NCI-H1694 (cell line): ENCODE measurements at places on chromosomes 3 and 15.
A peak's percentile ranks its signal among the peaks of the same experiment; 100 is the strongest.

DNA sequence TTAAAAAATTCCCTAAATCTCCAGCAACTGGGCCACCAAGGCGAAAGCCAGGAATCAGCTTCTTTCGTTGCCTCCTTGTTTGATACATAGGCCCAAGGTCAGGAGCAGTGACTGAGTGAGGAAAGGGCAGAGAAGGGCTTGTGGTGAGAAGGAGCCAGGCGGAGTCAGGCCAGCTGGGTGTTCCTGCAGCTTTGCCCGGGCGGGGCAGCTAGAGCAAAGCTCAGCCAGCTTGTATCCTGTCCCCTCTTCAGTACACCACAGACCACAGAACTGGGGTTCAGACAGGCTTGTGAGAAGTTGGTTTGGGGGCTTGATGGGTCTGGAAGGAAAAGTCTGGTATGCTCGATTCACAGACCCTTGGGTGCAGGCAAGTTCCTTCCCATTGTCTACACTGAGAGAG, 52.6 kb downstream of the CCK start:
- no peak for DNase-seq

DNA sequence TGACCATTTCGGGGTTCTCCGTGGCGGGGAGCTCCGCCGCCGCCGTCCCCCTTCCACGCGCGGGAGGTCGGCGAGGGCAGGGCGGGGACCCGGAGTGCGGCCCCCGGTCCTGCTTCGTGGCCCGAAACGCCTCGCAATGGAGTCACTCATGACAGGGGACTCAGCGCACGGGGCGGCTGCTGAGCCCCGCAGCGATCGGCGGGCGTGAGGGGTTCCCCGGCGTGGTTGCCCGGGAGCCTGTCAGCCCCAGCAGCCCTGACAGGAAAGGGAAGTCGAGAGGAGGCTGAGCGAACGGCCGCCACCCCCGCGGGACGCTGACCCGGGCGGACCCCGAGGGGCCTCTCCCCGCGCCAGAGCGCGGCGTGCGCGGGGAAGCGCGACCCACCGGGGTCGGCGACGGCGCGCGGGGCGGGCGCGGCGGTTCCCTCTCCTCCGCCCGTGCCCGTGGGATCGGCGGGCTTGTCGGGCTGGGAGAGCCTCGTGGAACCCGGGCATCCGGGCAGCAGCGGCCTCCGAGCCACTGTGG, 564 bp upstream of the PIGZ start:
- DNase-seq: no peak

GRCh38 chr15:34241376-34242330, 16.8 kb downstream of the EMC4 start:
- peak; percentile 37 for DNase-seq

GRCh38 chr3:71066849-71067261, 516.7 kb downstream of the FOXP1 start:
- DNase-seq: no peak

DNA sequence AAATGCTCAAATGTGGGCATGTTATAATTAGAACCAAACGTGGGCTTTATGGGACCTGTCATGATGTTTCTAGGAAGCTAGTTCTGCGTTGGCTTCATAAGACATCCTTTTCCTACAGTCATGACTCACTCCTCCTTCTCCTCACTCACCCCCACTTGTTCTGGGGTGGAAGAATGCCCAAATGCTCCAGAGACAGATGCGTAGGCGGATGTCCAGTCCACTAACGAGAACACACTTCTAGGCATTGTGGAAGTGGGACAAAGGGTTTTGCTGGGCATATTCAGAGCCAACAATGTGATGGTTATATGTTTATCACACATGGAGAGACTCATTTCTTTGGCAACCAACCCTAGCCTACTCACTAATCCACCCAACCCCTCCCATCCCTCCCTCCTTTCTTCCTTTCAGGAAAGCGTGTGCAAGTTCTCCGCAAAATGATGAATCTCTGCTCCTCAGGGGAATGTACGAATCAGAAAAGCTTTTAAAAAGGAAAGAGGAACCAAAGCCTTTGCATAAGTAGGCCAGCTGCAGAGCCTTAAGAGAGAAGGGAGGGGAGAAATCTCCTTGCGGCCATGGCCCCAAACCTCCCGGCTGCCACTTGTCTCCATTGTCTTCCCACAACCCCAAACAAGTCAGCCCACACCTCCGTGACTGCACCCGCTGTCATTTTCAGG, 123.0 kb upstream of the SPRED1 start:
- DNase-seq: no peak

GRCh38 chr3:23748398-23749110, 57.2 kb upstream of the UBE2E1 start:
- DNase-seq: no peak

DNA sequence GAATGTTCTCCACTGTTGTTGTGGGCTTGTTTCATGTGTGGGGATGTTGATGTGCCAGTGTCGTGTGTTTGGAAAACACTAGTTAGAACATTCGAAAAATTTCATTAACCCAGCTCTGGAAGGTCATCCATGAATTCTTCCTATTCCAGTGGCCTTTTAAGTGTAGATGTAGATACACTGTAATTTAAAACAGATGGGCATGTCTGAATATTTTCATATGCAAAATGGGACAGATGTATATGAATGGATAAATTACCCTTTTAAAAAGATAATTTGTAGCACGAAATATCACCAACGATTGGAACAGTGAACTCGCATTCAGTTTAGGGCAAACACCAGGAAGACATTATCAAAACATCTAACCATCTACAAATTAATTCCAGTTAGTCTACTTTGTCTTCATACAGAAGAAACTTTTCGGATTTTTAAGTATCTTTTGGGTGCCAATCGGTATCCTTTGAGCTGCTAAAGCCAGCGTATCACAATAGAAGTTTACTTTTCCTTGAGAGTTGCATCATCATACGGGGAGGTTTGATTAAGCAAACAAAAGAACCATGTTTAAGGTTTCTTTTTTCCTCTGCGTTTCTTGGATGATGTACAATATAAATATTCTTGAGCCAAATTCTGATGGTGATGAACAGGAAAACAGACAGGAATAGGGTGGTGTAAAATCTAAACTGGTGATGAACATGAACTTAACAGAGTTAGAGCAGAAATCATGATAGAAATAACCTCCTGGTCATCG, 528.1 kb downstream of the FOXP1 start:
- no peak for DNase-seq

- DNase-seq: no peak
Measured at GRCh38 chr3:72957297-72957696, 39.3 kb upstream of the PPP4R2 start.

DNA sequence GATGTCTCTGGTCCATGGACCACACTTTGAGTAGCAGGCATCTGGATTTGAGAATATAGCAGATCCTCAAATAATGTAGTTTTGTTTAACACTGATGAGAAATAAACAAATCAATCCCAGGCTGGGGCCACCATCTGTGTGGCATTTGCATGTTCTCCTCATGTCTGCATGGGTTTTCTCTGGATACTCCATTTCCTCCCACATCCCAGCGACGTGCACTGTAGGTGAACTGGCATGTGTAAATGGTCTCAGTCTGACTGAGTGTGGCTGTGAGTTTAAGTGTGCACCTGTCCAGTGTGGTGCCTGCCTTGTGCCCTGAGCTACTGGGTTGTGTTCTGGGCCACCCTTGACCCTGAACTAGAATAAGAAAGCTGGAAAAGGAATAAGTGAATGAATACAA, 66.3 kb upstream of the NANOGP8 start:
- no peak for DNase-seq

- no peak for DNase-seq
Measured at GRCh38 chr3:174413062-174413912, 445.8 kb upstream of the NAALADL2 start.

- no peak for DNase-seq
Measured at GRCh38 chr3:167066977-167067786, 312.9 kb downstream of the ZBBX start.

DNA sequence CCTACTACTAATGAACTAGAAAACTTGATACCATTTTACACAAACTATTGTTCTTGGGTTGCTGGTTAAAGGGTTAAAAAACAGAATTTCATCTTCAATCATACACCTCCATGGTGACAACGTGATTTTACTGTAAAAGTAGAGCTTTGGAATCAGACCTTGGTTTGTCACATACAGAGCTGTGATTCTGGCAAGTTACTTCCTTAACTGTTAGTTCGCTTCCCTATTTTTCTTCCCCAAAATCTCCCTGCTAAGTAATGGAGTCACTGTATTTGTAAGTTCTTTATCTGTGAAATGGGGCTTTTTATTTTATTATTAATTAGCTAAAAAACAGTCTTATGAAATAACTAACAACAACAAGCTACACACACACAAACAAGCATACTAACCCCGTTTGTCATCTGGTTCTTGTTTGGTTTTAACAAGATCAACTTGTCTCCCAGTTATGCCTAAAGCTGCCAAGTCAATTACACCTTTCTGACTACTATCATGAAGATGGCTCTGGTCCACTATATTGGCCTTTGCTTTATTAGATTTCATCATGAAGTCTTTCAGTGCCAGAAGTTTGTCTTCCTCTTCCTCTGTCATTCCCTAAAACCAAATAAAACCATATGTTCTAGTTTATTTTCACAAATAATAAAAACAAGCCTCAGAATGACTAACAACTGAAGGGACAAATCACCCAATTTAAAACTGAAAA, 38.6 kb downstream of the PIK3R4 start:
- DNase-seq: no peak

DNA sequence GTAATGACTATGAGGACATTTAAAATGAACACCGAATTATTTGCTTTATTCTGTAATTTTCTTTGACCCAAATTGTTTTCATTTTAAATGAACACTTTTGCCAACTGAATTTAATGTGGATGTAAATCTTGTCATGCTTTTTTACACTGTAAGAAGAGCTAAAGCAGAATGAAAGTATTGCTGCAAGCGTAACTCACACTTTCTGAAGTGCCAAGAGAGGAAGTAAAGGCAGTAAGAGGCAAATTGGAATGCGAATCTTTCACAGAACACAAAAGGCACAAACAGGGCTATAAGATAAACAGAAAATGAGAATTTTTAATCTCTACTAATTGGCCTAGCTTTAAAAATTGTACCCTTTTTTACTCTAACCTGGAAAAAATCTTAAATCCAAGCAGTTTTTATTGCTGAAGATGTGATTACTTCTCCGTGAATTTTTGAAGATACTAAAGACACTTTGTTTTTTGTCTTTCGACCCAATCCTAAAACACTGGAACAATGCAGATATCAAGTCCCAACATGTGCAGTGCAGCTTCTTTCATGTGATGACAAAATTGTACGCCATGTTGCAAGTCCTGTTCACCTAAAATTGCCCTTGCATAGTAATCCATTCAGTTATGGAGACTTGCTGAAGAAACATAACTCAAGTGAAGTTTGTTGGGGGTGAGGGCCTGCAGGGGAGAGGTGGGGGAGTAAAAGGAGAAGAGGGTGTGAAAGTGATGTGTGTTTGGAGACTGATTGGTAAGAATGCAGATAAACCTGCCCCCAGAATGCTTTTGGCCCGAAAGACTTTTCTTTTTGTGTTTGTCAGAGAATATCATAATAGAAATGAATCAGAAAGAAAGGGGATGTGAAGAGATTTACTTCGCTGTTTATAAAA, 1.4 kb downstream of the ARID3B start:
- DNase-seq: no peak

DNA sequence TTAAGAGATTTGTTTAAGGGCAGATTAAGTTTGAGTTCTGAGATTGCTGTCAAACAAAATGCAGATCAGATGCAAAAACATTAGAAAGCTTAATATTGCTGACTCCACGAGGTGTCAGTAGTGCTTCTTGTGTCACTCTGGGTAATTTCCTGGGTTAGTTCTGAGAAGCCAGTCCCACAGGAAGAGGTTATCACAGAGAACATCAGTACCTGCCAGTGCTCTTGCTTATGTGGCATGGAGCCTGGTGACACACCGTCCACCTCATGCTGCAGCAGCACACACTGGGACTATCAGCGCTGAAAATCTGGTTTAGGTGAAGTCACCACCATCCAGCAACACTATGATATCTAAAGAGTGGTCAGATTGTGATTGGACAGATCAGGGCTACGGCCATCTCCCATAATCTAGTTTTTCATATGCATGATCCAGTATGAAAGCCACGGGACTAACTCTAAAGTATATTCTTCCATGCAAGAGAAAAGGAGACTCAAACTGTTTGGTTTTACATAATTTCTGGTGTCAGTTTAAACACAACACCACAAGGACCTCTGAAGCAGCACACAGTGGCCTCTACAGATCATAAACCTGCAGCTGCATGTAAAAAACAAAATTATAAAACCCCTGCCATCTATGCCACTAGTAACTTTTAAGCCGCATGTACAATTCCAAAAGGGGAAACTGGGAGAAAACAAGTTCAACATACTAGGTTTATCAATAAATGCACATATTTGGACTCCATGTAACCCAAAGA, 36.1 kb upstream of the MYO5C start:
- peak; percentile 5 for DNase-seq

- no peak for DNase-seq
Measured at GRCh38 chr3:15553749-15554148, 32.2 kb upstream of the COLQ start.

DNA sequence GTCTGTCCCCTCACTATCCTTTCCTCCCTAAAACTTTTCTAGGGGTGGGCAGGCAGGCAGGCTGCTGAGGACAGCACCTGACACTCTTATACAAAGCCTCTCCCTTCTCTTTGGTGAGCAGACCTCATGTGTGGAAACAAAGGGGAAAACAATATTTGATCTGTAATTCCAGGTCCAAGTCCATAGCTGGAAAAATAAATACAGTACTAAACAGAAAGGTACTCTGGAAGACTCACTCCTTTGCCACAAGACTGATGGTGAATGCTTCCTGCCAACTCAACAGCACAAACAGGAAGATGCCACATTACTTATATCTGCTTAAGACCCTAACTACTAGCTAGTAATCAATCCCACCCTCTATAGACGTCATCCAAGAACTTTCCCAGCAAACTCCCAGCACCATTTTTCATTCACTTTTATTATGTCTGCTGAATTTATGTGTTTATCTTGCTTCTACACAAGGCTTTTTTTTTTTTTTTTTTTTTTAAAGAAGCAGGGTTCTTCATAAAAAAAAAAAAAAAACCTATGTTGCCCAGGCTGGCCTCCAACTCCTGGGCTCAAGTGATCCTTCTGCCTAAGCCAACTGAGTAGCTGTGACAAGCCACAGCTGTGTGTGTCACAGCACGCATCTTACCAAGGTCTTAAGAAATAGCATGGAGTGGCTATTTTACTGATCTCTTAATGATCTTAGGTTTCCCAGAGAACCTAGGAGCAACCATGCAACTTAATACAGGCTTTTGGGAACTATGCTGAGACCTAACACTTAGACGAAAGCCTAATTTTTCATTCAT, 44.2 kb upstream of the CSPG5 start:
- no peak for DNase-seq

GRCh38 chr3:111968319-111969054, 10.3 kb upstream of the ABHD10 start:
- DNase-seq: no peak
